Activated CD4-positive, alpha-beta memory T cell treated with anti-CD3 and anti-CD28 coated beads for 36 hours (primary cell): ENCODE measurements at places on chromosomes 12 and 14. TPM values are rescaled to one million over a fixed set of nuclear protein-coding genes. Genes with fewer than 3 reads are reported as not detected.

FOXN4 gene
- not detected for total RNA-seq

DNA sequence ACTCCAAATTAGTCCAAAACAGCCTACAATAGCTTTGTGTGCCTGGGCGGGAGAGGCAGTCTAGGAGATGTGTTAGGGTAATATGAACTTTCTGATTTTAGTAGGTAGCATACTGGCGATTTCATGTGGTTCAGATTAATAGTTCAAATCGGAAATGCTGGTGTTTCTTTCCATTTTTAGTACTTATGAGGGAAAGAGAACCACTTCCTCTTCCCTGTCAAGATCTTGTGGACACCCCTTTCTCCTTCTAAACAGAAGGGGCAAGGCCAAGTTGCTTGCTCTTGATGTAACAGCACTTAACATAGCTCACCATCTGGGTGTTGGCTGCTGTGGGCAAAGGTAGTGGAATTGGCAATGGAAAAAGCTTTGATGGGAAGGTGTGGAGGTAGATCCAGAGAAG lies 32.2 kb upstream of the IGF1 start:
- no peak for DNase-seq

PPP1R13B gene
- total RNA-seq: 14.8 TPM

KLRC2 gene
- total RNA-seq: not detected

DNA sequence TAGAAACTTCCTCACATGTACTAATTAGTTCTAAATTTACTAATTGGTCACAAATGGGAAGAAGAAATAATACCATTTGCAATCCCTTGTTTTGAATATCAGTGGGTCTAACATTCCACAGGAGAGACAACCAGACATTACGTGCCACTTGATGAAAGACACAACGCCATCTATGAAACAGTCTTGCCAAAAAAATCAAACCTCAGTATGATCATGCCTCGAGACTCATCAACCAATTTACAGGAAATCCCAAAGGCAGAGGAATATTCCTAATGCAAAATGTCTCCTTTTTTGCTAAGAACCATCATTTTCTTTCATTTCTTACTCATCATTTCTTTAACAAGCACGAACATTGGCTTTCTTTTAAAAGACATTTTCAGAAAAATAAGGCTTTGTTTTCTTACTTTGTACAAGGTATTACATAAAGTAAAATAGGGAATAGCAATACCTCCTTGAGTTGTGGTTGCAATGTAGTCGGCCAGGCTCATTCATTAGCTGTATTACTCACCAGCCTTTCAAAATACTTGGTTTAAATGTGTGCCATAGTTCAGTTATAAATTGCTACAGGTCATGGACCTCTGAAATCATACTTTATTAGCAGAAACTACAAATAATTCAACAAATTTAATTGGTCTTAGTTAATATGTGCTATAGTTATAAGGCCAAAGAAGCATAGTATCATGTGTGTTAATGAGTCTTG lies 436.2 kb upstream of the FLRT2 start:
- no peak for DNase-seq

GRCh38 chr12:56129206-56129941 lies 1.3 kb downstream of the ESYT1 start:
- DNase-seq: peak; percentile 80

AICDA gene
- not detected for total RNA-seq
